Stimulated activated CD4-positive, alpha-beta T cell treated with anti-CD3 and anti-CD28 coated beads, TNF-alpha, amount 100 ng/mL, for 1 hour (primary cell): ENCODE measurements at places on chromosomes 16 and 17.

DNA sequence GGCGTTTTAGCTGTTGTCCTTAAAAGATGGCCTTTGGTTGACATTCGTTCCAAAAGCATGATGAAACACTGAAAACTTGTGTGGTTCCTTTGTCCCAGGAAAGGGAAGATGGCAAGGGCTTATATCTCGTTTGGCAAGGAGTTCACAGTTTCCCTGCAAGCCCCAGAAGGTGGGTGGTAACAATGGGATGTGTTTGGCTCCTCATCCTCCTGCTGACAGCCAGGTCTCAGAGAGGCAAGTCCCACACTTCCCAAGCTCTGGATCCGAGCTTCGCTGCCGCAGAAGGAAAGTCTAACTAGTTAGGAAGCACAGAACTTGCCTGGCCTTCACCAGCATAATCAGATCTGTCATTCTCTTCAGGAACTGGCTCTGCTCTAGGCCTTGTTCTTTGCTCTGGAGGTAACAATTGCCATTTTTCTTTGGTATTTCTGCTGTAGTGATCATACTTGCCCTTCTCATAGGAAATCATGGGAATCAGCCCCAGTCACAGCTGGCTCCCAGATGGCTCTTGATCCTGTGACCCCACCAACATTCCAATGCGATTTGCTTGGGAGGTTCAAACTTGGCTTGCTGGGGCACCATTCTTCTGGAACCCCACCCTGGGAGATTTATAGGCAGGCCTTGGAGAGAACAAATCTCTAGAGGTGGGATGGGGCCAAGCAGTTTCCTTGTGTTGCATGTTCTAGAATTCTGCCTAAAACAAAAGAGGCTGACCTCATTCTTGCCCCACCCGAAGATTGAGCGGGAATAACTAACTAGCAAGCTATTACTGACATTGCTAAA is 17.9 kb downstream of the KPNA2 start:
- no peak for DNase-seq

- DNase-seq = no peak
These were observed 94.4 kb downstream of the NLK start for GRCh38 chr17:28136923-28137322.

GRCh38 chr17:61399131-61400065 is at the start of gene TBX2:
Gene TBX2 (plus strand): TSS chr17:61399843. CDS start chr17:61400177, 334 bp downstream.
- DNase-seq = no peak

- DNase-seq = no peak
These were observed 15.1 kb downstream of the TIMM22 start for GRCh38 chr17:1011760-1012735.

DNA sequence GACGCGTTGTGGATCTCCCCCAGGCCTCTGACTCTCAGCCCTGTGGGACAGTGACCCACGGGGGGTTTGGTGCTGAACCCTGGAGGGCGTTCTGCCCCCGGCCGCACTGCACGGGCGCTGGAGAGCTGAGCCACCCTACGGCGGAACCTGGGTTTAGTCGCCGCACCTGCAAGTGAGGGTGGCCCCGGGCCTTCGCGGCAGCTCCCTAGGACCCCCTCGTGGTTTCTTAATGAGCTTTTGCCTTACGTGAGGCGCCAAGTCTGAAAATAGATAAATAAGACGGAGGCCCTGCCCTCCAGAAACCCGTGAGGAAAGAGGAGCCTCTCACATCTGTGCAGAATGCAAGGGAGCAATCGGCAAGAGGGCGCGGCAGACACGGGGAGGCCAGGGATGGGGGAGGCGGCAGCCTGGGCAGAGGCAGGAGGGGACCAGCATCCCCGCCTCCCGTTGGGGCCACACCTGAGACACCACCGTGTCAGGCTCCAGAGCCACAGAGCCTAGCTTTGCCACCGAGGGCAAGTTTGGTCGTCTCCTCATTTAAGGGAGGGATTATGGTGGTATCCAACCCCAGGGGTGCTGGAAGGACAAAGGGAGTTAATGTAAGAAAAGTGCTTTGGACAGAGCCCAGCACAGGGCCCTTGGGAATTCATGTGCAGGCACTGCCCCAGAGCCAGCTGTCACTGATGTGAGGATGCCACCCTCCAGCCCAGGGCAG is 153.2 kb upstream of the CHMP6 start:
- DNase-seq = no peak
